ENCODE measurements at places on chromosomes 2 and 18.

- DNase-seq, result no peak
These were observed 24.1 kb upstream of the OTOS start for GRCh38 chr2:240164586-240164985.

GRCh38 chr2:77484026-77484425 is 38.1 kb downstream of the LRRTM4 start:
- peak; percentile 3 for DNase-seq

- no peak for DNase-seq
These were observed 9.0 kb downstream of the TEX51 start for GRCh38 chr2:126907671-126908070.

DNA sequence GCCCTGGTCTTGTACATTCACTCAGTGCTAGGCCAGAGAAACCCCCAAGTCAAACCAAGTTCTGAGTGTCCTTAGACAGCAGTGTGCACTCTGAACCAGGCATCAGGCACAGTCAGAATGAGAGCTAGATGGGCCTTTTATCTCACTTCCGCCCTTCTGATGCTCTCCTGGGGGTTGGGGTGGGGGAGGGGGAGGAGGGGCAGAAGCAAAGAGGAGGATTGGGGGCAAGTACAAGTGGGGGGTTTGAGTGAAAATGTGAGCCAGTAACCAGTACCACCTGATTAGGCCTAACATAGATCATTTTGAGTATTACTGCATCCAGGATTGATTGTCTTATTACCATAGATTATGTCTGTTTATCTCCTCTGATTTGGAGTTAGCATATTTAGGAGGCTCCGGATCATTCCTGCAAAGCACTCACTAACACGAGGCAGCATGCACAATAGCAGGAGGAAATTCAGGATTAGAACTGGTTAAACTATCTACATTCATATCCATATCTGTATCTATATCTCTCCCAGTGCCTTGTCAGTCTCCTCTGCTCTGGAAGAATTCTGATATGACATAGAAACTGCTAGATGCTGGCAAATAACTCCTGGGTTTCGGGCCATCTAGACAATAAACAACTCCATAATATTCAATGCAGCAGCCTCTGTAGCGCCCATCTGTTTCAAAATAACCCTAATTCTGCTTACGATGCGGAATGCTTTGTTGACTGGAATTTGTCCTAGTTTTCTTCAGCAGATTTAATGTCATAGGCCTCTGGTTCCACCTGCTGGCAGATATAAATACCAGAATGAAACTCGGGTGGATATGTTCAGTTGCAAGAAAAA is 149.1 kb downstream of the RHBDD1 start:
- peak; percentile 70 for DNase-seq

DNA sequence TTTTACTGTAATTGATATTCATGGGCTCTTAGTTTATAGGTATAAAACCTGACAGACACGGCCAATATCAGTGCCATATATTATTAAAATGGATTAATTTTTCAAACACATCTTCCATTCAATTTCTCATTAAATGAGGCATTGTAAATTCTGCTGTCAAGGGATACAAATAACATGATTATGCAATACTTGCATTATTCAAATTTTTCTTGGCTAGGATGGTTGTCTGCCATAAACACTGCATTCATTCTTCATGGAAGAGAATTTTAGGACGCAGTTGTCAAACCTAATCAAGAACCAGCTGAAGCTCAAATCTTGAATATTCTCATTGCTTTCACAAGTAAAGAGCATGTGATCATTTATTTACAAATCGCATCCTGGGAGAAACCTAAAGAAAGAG is 255.6 kb downstream of the RDH14 start:
- DNase-seq, result no peak

DNA sequence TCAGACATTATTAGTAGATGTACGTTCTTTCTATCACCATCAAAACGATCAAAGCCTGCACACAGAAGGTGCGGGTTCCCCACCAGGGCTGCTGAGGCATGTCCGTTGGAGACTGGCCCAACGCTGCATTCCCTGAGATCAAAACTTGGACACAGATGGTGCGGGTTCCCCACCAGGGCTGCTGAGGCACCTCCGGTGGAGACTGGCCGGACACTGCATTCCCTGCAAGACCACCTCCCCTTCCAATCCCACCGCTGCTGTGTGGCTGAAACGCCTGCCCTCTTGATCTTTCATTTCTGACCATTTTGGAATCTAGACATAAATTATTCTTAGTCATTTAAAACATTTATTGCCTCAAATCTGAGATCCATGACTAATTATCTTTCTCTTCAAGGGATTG is 254.2 kb upstream of the SALL3 start:
- no peak for DNase-seq

GRCh38 chr2:144937910-144938709 is 418.2 kb upstream of the ZEB2 start:
- no peak for DNase-seq

DNA sequence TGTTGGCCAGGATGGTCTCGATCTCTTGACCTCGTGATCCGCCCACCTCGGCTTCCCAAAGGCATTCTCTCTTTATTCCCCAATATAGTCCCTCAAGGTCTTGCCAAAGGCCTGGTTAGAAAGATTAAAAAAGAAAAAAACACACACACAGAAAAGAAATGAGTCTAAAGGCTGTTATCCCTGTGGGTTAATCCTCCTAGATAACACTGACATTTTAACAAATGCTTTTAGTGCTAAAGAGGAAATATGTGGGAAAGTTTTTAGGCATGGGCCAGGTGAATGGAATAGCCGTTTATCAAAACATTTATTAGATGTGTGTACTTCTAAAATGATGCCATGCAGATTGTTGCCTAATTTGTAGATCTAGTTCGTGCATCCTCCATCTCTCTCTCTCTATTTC is 261.6 kb upstream of the FN1 start:
- DNase-seq, result no peak

DNA sequence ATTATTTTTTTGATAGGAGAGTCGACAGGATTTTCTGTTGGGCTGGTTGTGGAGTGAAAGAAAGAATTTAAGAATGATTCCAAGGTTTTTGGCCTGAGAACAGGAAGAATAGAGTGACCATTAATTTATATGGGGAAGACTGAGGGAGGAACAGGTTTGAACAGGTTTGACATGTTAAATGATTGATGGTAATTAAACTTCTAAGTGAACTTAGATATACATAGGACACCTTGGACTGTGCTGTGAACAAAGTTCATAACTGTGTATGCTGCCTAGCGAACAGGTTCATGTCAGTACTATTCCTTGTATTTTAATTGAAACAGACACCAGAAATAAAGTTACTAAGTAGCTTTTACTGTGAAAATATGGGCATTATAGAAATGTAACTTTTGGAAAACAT is 212.0 kb downstream of the SPAG16 start:
- DNase-seq, result no peak

DNA sequence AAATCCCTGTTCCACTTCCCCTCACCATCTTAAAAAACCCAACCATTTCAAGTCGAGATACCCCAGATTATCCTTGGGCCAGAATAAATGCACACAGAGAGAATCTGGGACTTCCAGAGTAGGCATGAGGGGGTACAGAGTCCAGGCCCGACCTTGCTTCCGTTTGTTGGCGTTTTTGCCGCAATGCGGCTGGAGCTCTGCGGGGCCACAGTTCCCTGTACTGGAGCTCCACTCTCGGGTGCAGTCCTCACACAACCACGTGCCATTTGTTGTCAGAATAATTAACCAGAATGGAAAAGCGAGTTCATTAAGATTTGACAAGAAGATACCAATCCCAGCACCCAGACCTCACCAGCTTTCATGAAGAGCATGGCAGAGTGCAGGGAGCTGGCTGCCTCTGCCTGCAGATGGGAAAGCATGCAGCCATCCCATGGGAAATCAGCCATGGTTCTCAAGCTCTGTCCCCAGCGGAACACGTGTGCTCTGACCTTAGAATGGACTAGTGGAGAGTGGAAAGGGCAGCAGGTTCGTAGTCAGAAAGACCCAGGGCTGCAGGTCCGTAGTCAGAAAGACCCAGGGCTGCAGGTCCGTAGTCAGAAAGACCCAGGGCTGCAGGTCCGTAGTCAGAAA is 472.8 kb downstream of the EIPR1 start:
- DNase-seq, result no peak

DNA sequence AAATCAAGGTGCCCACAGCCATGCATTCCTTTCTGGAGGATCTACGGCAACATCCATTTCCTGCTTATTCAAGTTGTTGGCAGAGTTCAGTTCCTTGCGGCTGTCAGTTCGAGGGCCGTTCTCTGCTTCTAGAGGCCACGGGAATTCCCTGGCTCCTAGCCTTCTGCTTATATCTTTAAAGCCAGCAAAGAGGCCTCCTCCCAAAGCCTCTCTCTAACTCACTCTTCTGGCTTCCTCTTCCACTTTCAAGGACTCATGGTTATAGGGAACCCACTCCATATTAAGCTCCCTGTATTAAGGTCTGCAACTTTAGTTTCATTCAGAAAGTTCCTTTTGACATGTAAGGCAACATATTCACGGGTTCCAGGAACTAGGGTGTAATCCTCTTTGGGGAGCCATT is 150.1 kb upstream of the RMP24 start:
- no peak for DNase-seq

DNA sequence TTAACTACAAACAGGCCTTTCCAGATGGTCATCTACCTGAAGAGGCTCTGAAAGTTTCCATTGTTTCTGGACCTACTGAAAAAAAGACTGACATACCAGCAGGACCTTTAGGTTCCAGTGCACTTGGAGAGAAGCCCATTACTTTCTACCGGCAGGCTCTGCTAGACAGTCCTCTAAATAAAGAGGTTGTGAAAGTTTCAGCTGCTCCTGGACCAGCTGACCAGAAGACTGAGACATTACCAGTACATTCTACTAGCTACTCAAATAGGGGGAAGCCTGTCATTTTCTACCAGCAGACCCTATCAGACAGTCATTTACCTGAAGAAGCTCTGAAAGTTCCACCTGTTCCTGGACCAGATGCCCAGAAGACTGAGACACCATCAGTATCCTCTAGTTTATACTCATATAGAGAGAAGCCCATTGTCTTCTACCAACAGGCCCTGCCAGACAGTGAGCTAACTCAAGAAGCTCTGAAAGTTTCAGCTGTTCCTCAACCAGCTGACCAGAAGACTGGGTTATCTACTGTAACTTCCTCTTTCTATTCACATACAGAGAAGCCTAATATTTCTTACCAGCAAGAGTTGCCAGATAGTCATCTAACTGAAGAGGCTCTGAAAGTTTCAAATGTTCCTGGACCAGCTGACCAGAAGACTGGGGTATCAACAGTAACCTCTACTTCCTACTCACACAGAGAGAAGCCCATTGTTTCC is 65.8 kb downstream of the ALMS1 start:
- DNase-seq, result no peak

- DNase-seq, result no peak
These were observed 231.5 kb downstream of the LPIN1 start for GRCh38 chr2:11977766-11978524.

DNA sequence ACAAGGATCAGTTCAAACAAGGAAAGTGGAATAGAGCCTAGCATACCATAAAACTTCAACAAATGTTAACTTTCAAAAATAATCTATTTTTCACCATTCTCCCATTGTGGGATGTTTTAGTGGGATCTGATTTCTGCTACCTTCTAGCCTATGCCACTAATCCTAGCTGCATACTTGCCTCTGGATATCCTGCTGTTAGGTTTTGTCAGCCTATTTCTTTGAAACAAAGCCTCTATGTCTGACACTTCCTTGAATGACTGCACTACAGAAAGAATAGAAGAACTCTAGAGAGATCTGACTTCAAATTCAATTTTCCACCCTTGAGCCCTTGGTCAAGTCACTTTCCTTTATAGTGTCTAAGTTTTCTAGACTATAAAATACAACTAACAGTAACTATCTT is 291.5 kb downstream of the PTH2R start:
- DNase-seq, result no peak

DNA sequence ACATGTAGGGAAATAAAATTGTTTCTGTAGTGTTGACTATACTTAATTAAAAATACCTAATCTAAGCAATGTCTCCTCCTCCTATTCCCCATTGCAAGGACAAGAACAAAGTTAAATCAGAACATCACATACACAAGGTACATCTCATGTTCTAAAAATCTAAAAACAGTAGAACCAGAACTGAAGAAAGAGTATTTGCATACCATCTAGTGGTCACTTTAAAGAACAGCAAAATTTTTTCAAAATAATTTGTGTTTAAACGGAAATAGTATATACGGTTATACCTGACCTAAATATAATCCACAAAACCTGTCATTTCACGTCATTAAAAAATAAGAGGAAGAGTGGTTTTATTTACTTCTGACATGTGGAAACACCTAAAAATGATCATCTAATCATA is 294.3 kb upstream of the KCNH7 start:
- peak; percentile 25 for DNase-seq

DNA sequence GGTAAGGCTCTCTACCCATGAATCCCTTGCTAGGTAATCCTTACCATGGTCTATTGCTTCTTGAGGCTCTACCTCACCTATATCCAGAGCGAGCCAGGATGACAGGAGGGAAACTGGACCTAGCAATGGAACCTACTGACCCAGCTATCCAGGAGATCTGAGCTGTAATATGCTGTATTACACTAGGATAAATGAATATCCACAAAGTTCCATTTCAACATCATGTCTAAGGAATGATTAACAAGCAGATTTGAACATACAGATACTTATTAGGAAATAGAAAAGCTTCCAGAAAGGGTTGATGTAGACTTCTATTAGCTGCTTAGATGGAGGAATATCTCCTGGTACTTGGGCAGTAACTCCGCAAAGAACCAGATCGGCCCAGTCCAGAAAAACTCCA is 110.1 kb downstream of the BAZ2B start:
- no peak for DNase-seq

GRCh38 chr2:122075381-122075780 is 319.9 kb downstream of the TSN start:
- DNase-seq, result no peak

- DNase-seq, result no peak
These were observed 66.0 kb downstream of the MYO3B start for GRCh38 chr2:170243898-170244297.

DNA sequence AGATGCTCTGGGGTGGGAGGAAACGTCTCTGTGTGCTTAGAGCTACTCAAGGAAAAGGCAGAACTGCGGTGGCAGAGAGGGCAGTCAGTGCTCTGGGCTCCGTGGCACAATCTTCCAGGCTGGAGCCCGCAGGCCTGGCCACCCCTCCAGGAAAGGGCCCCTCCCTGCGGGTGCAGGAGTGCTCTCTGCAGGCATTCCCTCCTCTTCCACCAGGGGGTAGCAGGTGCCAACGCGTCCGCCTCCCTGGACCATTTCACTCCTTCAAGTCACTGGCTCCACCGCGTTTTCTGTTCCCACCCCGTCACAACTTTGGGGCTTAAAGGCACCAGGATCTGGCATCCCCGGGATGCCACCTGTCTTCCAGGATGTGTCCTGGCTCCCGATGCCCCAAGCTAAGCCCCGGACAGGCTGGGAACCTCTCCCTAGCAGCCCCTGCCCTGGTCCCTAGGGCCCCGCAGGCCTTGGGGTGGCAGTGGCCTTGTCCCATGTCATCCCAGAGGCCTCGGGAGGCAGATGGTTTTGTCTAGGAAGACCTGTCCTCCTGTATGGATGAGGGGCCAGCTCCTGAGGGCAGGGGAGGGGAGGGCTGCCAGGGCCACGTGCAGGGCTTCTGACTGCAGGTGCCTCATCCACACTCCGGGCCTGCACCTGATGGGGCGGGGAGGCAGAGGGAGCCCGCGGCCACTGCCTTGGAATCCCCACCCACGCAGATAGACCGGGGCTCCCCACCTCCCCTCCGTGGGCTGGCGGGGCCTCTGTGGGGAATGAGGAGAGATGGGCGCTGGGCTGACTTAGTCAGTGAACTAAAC is 26.4 kb downstream of the KCNIP3 start:
- DNase-seq, result no peak

All from NCI-H510A treated with DMSO at 0.1 percent for 48 hours (cell line).